NCI-H1694 treated with DMSO at 0.1 percent for 48 hours (cell line): ENCODE measurements at places on chromosomes 1 and 21.

DNA sequence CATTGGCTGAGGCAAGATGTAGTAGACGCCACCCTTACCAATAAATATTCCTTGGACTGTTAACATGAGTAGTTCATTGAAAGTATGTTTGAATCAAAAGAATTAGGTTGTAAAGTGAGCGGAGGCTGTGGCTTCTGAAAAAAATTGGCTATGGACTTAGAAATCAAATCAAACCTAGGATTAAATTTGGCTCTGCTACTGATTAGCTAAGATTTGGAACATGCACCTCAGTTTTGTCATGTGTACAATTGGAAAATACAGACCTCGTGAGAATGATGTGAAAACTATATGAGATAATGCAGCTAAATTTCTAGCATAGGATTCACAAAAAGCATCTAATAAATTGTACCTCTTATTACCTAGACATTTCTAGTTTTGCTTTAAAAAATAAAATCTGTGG is 85.3 kb upstream of the USP25 start:
- DNase-seq = no peak

DNA sequence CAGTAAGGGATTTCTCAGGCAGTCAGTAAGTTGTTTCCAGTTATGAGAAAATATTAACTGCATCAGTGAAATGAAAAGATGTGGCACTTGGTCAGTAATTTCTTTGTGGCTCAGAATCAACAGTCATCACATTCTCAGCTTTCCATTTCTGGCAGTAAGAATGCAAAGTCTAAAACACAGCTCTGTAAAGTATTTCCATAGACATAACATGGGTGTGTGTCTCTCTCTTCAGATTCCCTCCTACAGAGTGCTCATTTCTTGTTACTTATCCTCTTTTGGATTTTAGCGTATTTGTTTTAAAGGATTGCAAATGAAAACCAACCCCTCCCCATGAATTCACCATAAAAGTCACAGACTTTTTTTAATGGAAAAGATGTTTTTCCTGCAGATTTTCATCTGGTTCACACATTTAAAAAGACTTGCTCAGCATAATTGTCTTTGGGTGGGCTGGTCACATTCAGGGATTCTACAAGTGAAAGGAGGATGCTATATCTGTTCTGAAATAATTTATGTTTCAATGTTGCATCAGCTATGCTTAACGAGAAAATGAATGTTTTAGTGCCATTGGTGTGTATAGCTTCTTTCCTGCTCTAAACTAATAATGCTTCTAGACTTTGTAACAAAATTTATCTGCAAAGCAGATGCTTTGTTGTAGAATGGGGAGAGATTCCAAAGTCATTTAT is 34.6 kb upstream of the CD55 start:
- DNase-seq = no peak

- no peak for DNase-seq
Observed at GRCh38 chr21:45471525-45472221, 66.7 kb downstream of the COL18A1 start.

DNA sequence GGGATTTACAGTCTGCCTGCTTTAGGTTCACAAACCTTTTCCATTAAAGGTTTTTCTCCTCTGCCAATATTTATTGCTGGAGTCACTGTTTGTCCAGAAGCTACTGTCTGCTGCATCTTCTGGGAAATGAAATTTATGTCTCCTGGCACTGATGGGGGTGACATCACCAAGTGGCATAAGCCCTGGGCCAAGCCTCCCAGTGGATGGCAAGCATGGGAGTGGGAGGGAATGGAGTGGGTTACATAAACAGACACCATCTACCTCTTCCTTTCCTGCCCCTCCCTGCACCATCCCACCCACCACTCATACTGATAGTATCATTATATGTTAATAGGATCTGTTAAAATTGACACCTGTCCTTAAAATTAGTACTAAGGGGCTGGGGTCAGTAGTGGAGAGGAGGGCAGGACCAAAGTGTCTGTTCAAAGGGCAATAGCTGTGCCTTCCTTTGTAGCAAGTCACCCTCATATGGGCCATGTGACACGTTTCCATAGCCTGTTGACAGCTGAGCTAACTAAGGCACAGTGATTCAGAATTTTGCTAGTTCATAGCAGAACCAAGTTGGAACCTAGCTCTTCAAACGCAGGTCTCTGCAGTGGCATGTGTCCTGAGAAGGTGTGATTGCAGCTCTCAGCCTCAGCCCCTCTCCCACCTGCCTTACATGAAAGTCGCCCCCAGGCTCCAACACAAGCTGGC is 71.0 kb downstream of the MAB21L3 start:
- no peak for DNase-seq

- DNase-seq = no peak
Observed at GRCh38 chr1:231827337-231828105, 200.9 kb downstream of the DISC1 start.

DNA sequence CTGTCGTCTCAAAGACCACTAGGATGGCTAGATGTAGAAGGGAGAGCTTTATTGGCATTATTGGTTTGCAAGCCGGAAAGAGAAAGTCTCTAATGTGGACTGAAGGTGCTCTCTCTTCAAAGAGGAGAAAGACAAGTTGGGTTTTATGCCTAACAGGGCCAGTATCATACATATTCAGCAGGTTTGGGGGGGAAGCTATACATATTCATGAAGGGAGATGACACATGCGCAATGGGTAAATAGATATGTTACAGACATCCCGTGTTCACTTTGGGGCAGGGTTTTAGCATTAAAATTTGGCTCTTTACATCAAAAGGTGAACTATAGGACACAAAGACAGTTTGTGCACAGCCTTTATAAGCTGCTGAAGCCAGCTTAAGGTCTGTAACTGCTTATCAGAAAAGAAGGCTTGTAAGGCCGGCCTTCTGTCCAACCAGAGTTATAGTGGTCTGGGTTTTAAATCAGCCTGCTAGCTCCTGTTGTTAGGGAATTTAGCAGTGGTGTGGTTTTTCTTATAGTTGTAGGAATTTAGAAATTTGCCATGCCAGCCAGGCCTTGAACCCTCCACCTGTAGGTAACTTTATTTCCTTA is 46.5 kb upstream of the LRRN2 start:
- no peak for DNase-seq

- no peak for DNase-seq
Observed at GRCh38 chr1:8276173-8276914, 41.6 kb upstream of the SLC45A1 start.

- DNase-seq = no peak
Observed at GRCh38 chr1:197981561-197981960, 64.4 kb downstream of the LHX9 start.

- no peak for DNase-seq
Observed at GRCh38 chr1:165376811-165377311, 20.3 kb upstream of the LMX1A start.

DNA sequence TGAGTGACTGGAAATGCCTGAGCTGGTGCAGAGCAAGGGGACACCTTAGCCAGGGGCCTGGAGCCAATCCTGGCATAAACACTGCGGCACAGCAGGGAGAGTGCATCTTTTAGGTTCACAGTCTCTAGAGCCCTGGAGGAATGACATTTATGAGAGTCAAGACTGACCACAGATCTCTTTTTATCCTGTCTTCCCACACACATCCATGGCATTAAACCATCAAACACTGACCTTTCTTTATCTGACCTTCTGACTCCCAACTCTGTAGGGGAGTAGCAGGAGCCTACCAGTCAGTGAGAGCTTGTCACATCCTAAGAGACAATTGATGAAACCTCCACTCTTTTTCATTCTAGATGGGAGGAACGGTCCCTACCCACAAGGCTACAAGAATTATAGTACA is 7.9 kb downstream of the CD34 start:
- no peak for DNase-seq
